ENCODE measurements at places on chromosomes 3 and 15. TPM values are rescaled to one million over a fixed set of nuclear protein-coding genes. Genes with fewer than 3 reads are reported as not detected.

DNA sequence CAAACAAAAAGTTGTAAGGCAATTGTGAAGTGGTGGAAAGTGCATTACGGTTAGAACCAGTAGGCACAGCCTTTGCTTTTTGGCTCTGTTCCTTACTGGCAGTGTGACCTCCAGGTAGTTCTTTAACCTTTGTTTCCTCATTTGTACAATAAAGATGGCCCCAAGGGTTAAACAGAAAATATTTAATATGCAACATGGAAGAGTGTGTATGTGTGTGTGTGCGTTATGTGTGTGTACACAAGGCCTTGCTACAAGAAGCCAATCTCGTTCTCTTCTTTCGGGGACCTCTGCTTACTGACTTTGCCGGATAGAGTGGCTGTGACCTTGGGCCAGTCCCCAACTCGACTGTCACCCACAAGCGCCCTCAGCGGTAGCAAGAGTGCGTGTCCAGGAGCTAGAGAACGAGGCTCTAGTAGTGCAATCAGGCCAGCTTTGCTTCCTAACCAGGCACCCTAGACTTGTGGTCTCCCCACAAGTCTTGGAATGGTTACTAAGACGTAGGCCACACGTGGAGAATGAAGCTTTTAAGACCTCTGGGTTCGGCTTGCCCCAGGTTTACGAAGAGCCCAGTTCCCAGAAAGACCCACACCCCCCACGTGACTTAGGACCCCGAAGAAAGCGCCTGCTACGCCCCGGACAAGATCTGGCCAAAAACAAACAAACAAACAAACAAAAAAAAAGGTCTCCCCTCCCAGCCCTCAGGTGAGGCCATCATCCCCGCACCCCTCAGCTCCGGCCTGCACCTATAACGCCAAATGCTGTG, 593 bp downstream of the CIAO2A start:
- peak; percentile 54 for DNase-seq

- peak; percentile 84 for DNase-seq
Measured at GRCh38 chr3:42014921-42015533, 53.1 kb upstream of the ULK4 start.

- DNase-seq = no peak
Measured at GRCh38 chr3:182385356-182385755, 407.9 kb upstream of the ATP11B start.

DNA sequence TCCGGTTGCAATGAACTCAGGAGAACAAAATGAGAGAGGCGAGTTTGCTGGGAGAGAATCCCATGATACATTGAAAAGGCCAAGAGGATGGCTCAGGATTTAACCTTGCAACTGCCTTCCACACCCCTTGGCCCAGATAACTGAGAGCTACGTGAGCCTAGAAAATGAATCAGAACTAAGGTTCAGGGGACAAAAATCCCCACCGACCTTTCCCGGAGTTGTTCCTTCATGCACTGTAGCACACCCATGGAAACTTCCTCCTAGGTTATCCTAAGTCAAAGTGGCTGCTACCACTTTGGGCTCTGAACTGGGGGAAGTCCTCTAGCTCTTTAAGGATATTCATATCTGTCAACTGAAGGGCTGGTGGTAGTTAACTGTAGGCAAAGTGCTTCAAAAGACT, 58.3 kb upstream of the SLC4A7 start:
- DNase-seq = no peak

GRCh38 chr15:70494517-70494851, 268.9 kb downstream of the UACA start:
- no peak for DNase-seq

DNA sequence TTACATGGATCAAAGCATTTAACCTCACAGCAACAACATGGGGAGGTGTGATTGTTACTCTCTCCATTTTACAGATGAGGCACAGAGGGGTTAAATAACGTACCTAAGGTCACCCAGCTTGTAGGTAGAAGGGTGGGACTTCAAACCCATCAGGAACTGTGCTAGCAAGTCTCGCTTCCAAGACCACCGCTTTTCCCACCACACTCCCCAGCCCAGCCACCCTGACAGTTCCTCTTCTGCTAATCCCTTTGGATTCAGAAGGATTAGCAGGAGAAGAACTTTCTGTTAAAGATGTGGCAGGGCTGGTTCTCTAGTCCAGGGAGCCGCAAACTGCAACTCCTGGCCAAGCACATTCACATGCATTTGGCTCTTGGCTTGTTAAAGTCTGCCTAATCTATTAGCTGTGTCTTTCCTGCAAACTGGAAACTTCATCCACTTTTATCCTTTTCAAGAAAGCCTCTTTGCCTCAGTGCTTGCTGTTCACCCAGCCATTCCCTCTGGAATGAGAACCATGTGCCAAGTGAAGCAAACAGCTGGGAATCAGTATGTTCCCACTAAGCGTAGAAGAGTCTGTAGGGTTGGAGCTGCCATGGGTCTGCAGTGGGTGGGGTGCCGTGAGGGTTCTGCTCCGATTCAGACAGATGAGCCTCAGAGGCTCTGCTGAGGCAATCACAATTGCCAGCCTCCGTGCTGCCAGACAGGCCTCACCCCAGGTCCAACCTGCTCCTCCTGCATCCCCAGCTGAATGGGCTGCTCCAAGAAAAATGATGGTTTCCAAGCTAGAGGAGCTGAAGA, 44.6 kb downstream of the POMGNT2 start:
- no peak for DNase-seq

DNA sequence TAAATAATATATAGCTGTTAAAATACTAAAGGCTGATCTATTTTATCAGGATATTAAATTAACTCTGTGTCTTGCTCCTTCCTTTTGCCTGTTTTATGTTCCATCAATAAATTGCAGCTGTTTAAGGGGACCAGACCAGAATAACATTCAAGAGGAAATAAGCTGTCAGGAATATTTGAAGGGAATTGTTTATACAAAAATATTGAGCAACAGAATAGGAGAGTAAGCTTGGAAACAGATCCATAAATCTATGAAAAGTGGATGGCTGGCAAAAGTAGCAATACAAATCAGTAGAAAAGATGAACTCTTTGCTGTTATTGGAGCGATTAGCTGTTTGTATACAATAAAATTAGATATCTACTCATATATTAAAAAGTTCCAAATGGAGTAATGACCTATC, 36.2 kb upstream of the PLSCR2 start:
- no peak for DNase-seq

DNA sequence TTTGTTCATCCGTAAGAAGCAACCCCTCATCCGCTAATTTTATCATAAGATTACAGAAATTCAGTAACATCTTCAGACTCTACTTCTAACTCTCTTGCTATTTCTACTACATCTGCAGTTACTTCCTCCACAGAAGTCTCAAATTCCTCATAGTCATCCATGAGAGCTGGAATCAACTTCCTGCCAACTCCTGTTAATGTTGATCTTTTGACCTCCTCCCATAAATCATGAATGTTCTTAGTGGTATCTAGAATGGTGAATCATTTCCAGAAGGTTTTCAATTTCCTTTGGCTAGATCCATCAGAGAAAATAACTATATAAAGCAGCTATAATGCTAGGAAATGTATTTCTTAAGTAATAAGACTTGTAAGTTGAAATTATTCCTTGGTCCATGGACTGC, 115.1 kb downstream of the TAFA4 start:
- no peak for DNase-seq

The STAC gene
- 0.43 TPM for polyA plus RNA-seq

The ERICH6 gene
- polyA plus RNA-seq = not detected

The SLCO2A1 gene
- 0.72 TPM for polyA plus RNA-seq

The PLA2G4F gene
- polyA plus RNA-seq = 0.93 TPM

Measured in psoas muscle (tissue), 8 donors.